WTC11 (cell line): ENCODE measurements at places on chromosomes 2 and 18.

DNA sequence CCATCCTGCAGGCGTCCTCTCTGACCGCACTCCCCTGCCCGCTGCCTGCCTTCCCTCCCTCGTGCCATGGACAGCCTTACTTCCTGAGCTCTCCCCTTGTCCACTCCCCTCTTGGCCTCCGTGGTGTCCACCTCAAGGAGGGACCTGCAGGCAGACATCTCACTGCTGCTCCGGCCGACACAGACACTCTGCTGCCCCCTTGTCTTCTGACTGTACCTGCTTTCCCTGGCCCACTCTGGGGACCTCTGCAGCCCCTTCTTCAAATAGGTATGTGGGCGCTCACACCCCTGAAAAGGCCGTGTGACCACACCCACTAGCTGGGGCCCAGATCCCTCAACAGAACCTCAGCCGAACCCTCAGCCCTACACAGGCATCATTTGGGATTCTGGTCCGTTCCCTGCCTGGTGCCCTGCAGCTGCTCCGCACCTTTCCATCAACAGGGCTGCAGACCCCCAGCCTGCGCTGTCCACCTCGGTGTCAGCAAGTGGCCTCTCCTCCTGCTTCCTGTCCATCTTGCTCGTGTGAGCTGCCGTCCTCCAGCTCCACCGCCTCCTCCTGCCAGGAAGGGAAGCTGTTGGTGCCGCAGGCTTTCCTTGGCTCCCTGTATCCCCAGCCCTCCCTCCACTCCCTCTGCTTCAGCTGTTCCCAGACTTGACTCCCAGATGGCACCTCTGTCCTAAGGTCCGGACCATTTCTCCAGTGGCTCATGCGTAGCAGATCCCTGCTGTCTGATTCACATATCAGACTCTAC lies 94.1 kb downstream of the KLHL29 start:
- no peak for DNase-seq

GRCh38 chr2:32910883-32911598 lies 35.7 kb upstream of the LTBP1 start:
- DNase-seq, result no peak

- no peak for DNase-seq
These were observed 16.5 kb downstream of the GREB1 start for GRCh38 chr2:11550302-11550701.

DNA sequence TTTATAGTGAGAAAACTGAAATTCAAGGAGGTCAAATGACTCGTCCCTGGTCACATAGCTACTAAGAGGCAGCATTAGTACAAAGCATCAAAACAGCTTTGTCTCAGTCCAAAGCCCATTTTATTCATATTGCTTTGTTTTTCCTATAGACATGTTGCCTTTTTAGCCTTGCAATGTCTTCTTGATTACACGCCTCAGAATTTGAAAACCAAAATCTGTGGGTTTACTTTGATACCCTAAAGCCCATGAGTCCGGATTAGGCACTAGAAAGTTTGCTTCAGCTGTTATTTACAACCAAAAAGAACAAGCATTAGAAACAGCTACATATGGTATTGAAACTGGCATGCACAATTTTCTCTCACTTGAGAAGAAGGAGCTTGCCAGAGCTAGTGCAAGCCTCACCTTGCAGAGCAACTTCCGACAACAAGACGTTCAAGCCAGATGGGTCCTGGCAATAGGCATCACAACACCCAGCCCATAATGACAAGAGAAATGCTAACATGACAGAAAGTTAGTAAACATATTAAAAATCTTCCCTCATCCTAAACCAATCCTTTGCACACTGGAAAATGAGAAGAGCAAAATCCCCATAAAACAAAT lies 276.8 kb downstream of the RIT2 start:
- DNase-seq, result no peak

DNA sequence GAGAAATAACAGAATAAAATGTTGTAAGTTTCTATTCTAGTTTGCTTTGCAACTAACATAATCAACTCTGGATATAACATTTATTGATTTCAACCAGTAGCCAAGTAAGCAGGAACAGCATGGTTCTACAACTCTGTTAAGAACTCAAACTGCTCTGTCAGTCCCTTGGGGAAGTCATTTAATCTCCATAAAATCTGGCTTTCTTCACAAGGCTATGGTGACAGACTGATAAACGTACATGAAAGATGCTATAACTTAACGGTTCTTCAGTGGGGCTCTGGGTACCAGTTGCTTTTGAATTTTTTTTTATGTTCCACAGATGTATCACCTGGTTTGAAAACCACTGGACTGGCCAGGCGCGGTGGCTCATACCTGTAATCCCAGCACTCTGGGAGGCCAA lies 10.3 kb downstream of the PSME4 start:
- no peak for DNase-seq

DNA sequence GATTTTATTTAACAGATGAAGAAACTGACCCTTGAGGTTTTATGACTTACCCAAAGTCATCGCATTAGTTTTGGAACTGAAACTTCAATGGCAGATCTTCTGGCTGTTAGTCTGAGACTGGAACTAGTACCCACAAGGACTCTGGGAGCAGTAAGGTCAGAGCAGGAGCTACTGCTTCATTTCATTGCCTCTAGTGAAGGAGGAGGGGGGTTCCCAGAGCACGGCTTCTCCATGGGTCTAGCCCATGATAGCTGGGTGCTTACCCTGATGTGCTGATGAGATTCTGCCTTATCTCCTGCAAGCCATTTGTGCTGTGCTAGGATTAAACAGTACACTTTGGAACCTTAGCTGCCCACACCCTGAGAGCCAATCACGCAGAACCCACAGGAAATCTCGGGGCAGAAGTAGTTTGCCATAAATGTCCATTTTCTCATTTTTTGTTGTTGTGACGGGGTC lies 5.4 kb upstream of the RNASEH1 start:
- no peak for DNase-seq
